ENCODE measurements at places on chromosomes 11 and 22. TPM values are rescaled to one million over a fixed set of nuclear protein-coding genes. Genes with fewer than 3 reads are reported as not detected.
A peak's percentile ranks its signal among the peaks of the same experiment; 100 is the strongest.

DNA sequence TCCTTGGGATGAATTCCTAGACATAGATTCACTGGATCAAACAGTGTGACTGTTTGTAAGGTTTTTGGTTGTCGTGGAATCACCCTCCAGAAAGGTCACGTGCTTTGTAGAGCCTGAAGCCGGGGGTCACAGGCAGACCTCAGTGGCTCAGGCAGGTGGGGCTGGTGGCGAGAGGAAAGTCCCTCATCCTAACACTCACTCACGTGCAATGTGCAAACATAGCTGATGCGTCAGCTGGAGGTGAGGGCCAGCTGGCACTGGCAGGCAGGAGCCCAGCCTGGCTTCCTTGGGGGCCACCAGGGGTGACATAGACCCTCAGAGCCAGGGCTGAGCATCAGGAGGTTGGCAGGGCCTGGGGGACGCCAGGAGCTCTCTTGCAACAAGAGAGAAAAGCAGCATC lies 90.0 kb downstream of the ARHGAP8 start:
- no peaks in the 10 kb centered on the region for H3K27me3 ChIP-seq
- no peaks in the 10 kb centered on the region for H3K4me1 ChIP-seq
- H3K27ac ChIP-seq, result no peak overlapping the region

GRCh38 chr22:22111267-22111751 lies 128.7 kb upstream of the TOP3B start:
- no peak overlapping the region for H3K4me3 ChIP-seq
- peaks cover 4% of the 10 kb centered on the region for H3K4me1 ChIP-seq
- H3K27ac ChIP-seq, result no peak overlapping the region

DNA sequence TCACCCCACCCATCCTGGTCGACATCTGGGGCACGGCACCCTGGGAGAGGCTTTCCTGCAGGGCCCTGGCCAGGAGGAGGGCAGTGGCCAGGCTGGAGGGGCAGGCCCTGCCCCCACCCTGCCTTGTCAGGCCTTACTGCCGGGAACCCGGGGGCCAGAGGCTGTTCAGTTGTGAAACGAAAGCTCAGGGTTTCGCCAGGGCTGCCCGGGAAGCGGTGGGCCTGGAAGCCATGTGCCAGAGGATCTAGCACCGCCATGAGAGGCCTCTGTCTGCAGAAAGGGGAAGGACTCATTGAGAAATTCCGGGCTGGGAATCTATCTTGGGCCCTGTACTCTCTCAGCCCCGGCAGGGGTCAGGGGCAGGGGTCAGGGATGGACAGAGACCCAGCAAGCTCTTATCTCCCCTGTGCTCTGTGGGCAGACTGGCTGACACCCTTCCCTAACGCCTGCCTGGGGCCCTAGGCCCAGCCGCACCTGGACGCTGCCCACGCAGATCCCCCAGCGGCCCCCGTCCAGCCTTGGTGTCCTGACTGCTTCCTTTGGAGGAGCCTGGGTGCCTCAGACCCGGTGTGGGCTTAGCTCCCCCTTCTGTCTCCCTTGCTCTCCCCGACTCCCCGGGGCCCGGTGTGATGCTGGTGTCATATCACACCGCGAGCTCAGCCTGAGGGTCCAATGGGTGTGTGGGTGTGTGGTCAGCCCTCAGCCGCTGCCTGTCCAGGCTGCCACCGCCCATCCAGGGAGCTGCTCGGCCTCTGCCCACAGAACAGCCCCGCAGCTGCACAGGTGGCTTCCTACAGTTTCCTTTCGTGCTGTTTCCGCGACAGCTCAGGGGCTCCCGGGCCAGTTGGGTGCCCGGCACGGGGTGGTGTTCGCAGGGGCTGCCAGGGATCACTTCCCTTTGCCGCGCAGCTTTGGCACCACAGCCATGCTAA lies 6.5 kb downstream of the PIM3 start:
- no peak overlapping the region for H3K4me3 ChIP-seq
- H3K4me1 ChIP-seq, result peaks cover 67% of the 10 kb centered on the region

DNA sequence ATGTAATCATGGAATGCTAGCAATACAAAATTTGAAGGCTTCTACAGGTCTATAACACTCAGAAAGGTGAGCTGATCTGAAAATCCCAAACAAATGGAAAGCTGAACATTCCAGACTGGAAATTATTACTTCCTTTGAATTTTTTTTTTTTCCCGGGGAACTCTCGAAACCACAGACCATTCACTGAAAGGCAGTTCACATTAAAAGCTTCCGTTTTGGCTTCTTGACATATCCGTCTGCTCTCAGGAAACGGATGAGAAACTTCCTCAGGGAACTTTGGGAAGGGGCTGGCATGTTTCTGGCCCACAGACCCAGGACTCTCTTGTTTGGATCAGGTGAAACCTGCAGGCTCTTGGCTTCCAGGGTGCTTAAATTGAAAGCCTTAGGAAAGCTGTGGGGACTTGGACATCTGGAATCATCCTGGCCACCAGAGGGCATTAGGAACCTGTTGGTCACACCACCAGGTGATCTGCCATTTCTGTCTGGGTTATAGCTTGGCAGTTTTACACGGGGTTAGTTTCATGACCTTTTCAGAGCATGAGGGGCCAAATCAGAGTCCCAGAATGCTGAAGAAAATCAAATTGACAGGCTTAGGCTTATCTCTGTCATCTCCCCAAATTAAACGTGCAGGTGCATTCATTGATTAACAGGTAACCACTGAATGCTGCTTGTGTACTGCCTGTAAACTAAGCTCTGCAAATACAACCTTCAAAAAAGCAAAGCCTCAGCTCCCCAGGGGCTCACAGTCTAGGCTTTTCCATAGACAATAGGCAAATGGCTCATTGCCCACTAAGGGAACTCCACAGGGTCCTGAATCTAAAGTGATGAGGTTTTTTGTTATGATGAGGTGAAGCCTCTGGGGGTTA lies 22.7 kb upstream of the GRAMD1B start:
- no peak overlapping the region for H3K4me3 ChIP-seq
- no peaks in the 10 kb centered on the region for H3K27me3 ChIP-seq
- H3K27ac ChIP-seq, result no peak overlapping the region
- no peaks in the 10 kb centered on the region for H3K4me1 ChIP-seq
- peak; percentile 27 for DNase-seq

DNA sequence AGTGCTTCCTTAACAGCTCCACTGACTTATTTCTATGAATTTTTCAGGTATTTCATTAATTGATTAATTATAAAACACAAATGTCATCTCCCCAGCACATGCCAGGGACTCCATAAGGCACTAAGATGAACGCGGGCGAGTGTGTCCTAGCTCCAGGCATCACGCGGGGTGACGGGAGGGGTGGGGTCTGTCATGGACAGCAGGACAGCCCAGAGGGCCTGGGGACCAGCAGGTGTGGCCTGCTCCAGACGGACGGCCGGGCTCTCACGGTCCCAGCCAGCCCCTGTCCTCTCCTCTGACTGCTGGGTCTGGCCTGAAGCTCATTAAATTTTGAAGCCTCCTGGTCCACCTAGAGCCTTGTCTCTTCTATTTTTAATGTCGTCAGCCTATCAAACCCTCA lies 531.1 kb downstream of the BRD1 start:
- H3K27me3 ChIP-seq, result no peaks in the 10 kb centered on the region
- no peaks in the 10 kb centered on the region for H3K36me3 ChIP-seq
- H3K4me3 ChIP-seq, result no peak overlapping the region
- no peaks in the 10 kb centered on the region for H3K4me1 ChIP-seq
- no peak overlapping the region for H3K27ac ChIP-seq

GRCh38 chr11:118098996-118099837 lies 12.5 kb upstream of the SMIM35 start:
- no peaks in the 10 kb centered on the region for H3K4me1 ChIP-seq
- H3K27ac ChIP-seq, result no peak overlapping the region
- H3K36me3 ChIP-seq, result no peaks in the 10 kb centered on the region

DNA sequence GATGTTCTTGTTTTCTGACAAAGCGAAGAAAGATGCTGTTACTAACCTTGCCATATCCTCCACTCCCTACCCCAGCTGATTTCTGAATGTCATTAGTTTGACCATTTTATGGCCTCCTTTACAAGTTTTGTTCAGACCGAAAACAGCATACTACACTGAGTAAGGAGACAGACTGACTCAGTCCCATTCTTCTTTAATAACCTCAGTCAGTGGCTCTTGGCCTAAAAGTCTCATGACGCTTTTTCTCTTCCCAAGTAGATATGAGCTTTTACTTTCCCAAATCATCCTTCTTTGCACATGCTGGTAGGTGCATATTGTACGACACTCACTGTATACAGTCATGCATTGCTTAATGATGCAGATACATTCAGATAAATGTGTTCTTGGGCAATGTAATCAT lies 8.0 kb upstream of the FIBIN start:
- no peak overlapping the region for H3K4me3 ChIP-seq
- H3K27ac ChIP-seq, result no peak overlapping the region
- DNase-seq, result no peak
- no peaks in the 10 kb centered on the region for H3K36me3 ChIP-seq
- no peaks in the 10 kb centered on the region for H3K4me1 ChIP-seq
- no peaks in the 10 kb centered on the region for H3K27me3 ChIP-seq

GAS2 gene
- total RNA-seq, result 1.0 TPM

LRRC55 gene
- not detected for total RNA-seq

CARD16 gene
- total RNA-seq, result 109 TPM

PANX3 gene
- not detected for total RNA-seq

Measured in CD4-positive, CD25-positive, alpha-beta regulatory T cell (primary cell).